Left ventricle myocardium superior (tissue), 1 donor: ENCODE measurements at places on chromosomes 5 and 9. TPM values are rescaled to one million over a fixed set of nuclear protein-coding genes. Genes with fewer than 3 reads are reported as not detected.

The CD72 gene
- total RNA-seq = 0.77 TPM

The SLC6A19 gene
- total RNA-seq = not detected

GRCh38 chr5:138979684-138980280 is 104.6 kb upstream of the LRRTM2 start:
- no peak for DNase-seq

DNA sequence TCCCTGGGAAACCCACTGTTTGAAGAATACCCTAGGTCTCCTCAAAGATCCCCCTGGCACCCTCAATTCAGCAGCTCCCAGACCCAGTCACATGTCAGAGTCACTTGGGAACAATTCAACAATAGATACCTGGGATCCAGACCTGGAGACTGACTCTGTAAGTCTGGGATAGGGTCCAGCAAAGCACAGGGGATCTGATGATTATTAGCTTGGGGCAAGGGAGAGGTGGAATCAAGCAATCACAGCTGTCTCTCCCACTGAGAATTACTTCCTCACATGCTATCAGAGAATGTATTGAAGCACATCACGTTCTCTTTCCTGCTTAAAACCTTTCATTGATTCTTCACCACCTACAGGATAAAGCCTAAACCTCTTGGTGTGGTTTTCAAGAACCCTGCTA is 5.9 kb downstream of the FAM193B start:
- DNase-seq = no peak
